Fibroblast of the aortic adventitia (primary cell): ENCODE measurements at places on chromosomes 5 and 9. TPM values are rescaled to one million over a fixed set of nuclear protein-coding genes. Genes with fewer than 3 reads are reported as not detected.
A peak's percentile ranks its signal among the peaks of the same experiment; 100 is the strongest.

DNA sequence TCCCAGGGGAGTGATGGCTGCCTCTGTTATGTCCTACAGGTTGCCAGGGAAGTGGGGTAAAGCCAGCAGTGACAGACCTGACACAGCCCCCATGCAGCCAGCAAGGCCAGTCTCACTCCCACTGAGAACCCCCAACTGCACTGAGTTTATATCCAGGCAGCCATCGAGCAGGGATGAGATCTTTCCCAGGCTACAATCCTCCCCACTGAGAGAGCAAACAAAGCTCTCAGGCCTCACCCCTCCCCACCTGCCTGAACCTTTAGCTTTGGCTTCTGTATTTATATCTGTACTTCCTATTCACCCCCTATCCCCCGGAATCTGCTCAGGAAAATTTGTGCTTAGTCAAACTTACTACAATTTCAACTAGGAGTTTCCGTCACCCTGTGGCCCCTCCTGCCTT is 284.1 kb downstream of the FAM170A start:
- DNase-seq, result no peak

DNA sequence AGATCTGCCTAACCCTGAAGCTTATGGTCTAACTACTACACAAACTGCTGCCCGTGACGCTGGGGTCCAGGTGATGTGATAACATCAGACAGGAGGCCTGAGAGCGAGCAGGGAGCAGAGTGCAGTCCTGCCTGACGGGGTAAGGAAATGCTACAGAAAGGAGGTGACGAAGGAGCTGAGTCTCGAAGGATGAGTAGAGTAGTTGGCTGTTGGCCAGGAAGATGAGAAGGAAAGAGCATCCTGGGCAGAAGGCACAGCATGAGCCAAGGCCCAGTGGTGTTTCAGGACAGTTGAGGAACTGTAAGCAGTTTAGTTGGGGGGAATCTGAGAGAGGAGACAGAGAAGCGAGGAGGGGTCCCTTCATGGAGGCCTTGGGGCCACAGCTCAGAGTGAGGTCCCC is 136.0 kb upstream of the TBC1D2 start:
- no peak for DNase-seq

- DNase-seq, result no peak
Measured at GRCh38 chr9:34887841-34888240, 70.2 kb upstream of the PHF24 start.

DNA sequence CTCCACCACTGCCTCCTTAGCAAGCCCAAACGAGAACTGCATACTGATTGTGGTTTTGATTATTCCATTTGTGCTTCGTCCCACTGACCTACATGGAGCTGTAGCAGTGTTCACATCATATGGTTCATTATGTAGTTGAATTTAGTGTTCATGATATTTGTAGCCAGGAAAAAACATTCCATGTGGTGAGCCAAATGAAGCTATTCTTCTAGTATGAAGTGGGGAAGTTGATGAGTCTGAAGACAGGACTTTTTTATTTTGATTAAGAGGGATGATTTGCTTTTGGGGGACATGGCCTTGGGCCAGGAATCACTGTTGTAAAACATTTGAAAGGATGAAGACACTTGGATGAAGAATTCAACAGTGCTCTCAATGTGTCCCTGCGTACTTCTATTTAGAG is 192.9 kb upstream of the SLC27A6 start:
- DNase-seq, result no peak

DNA sequence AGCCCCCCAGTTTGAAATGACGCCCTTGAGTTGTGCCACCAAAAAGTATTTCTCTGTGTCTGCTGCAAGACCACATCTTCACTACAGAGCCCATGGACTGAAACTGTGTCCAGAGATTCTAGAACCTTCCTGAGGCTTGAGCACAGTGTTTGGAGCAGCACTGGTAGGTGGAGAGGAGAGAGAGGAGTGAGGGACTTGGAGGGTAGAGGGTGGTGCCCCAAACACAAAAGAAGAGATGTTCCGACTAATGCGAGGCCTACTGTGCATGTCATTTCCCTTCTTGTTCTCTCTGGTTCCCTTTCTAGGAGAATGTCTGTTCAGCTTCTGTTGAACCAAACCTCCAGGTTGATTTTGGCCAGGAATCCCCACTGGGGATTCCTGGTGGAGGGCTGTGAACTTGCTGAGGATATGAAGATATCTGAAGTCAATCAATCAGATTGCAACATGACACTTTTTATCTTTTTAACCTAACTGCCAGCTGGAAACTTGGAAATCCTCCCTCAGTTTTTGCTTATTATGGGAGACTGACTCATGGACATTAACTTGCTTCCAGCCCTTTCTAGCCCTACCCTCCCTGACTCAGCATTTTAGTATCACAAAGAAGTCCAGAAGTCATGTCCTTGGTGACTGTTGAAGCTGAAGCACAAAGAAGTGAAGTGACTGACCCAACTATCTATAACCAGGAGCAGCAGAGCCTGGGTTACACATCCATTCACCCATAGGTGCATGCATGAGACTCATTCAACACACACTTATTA is 154.5 kb downstream of the NR3C1 start:
- DNase-seq, result peak; percentile 92

DNA sequence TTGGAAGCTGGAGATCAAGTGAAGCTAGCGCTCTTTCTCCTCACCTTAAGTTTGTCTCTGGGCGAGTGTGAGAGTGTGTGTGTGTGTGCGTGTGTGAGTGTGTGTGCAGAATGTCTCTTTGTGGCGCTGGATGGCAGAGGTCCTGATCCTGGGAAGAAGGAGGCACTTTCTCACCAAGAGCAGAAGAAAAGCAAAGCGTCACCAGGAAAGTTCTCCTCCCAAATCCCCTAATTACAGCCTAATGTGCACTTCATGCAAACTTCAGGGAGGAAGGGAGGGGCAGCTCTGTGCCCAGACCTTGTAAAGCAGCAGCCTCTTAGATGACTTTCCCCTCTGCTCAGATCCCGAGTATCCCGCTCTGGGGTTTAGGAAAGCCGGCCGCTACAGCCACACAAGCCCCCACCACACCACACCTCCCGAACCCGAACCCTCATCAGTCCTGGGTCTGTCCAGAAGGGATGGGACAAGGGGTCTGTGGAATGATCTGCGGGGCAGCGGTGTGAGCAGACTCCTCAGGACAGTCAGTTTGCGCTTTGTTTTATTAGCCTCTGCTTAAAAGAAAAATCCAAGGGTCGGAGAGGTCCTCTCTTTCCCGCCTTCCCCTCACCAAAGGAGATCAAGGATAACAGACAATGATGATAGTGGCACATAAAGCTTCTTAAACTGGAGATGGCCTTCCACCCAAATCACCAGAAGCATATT is at the start of gene HAPLN1:
TSS of gene HAPLN1 (minus strand) at position 20 of the 702 bp plus-strand sequence. CDS start 47,332 bp downstream, outside the sequence.
- DNase-seq, result no peak

- DNase-seq, result no peak
Measured at GRCh38 chr5:131530706-131531331, 104.2 kb downstream of the RAPGEF6 start.

- DNase-seq, result peak; percentile 79
Measured at GRCh38 chr5:74648835-74649293, 8.3 kb upstream of the ENC1 start.

Gene SPINK7
- total RNA-seq, result 0.41 TPM in 1 of 2 replicates, not detected in the other

- peak; percentile 52 for DNase-seq
Measured at GRCh38 chr5:169106911-169107706, 193.8 kb downstream of the SLIT3 start.

DNA sequence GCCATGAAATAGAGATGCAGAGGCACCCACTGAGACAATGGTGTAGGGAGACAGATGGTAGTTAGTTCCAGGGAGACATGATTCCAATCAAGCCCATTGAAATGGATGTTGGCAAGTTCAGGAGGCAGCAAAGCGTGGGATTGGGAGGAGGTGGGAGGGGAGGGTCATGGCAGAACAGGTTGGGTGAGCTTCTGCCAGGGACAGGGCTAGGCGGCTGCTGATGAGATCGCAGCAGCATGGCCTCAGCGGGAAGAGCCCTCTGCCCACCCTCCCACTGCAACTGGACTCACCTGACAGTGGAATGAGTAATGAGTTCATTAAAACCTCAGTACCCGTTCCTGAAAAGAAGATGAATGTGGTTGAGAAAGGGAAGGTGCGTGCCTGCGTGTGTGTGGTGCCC is 418.2 kb downstream of the CDK5RAP2 start:
- DNase-seq, result no peak

DNA sequence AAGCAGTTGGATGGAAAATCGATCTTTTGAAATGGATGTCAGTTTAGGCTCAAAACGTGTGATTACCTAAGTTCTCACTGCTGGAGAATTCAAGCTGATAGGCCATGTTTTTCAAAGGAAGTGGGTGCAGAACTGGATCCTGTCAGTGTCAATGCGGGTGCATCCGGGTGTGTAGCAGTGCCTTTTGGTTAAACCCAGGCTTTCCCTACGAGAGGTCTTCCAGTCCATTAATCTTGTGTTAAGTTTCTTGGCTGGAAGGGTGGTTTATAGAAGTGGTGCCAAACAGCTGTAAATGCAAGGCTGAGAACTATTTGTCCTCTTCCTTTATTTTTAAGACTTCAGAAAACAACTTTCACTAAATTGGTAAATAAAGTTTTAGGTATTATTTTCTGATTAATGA is 71.9 kb downstream of the DAPK1 start:
- peak; percentile 79 for DNase-seq
